Activated CD8-positive, alpha-beta memory T cell treated with anti-CD3 and anti-CD28 coated beads for 4 hours (primary cell): ENCODE measurements at places on chromosomes 6 and 20.

GRCh38 chr6:9711365-9711764, 703.5 kb downstream of the TFAP2A start:
- DNase-seq: no peak

DNA sequence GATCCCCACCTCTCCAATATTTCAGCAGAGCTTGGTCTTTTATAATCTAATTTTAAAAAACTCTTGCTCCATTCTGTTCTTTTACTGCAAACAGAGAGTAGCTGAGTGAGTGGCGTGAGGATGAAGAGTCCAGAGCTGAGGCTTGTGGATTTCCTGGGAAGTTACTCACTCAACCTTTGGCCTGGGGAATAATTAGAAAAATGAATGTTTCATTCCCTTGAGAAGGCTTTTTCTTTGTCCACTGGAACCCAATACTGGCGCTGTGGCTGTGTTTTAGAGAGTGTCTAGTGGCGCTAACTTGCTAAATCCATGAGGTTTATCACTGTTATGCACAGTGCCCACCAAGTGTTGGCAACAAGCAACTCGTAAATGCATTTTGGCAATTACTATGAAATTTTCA, 251.5 kb downstream of the HIVEP2 start:
- DNase-seq: no peak

GRCh38 chr20:51727872-51728271, 40.3 kb downstream of the ATP9A start:
- no peak for DNase-seq

DNA sequence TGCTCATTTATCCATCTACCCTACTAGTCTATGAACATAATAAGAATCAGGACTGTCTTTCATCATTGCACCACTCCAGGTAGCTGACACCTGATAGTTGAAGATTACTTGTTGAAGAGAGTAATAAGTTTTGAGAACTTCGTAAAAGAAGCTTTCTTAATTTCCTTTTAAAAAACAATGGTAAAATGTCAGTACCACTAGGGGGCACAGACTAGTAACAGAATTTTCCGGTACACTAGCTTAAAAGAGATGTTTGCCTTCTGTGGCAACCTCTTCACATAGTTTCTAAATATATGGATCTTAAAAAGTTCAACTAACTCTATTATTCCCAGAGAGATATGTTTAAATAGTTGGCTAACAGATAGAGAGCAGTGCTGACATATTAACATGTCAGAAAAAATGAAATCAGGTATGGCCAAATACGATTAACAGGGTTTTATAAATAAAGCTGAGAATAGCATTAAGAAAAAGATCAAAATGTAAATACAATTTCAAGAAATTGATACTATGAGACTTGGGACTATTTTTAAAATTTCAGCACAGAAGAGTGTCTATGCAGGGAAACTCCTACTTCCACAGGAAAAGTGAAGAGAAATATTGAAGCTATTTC, 5.4 kb upstream of the KCNQ5 start:
- DNase-seq: no peak

GRCh38 chr20:9919271-9920014, 80.6 kb upstream of the PAK5 start:
- no peak for DNase-seq

GRCh38 chr20:21360705-21361104, 36.6 kb downstream of the NKX2-4 start:
- no peak for DNase-seq

DNA sequence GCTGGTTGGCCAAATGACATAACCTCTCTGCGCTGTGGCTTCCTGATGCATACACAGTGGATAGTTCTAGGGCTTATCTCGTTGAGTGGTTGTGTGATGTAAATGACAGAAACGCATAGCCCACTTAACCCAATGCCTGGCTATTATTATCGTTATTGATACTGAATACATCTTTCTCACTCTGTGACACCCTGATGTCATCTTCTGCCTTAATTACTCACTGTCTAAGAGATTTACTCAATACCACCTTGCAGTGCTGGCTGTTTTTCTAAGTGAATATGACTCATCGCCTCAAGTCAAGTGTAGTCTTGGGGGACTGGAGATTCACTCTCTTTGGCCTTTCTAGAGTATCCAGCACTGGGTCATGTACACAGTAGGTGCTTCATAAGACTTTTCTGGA, 73.6 kb downstream of the NDUFAF5 start:
- no peak for DNase-seq

DNA sequence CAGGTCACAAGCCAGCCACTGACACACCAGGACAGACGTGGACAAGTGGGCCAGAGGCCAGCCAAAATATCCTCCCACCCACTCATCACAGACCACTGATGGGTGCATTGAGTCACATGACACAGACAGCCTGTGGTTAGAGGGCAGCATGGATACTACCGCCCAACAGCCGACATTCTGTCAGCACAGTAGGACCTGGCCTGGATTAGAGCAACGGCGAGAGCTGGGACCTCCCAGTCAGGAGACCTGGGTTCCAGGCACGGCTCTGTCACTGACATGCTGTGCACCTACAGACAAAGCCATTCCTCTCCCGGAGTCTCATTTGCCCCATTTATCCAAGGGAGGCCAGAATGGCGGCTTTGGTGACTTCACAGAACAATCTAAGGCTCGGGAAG, 8.0 kb downstream of the ZNF335 start:
- DNase-seq: no peak

DNA sequence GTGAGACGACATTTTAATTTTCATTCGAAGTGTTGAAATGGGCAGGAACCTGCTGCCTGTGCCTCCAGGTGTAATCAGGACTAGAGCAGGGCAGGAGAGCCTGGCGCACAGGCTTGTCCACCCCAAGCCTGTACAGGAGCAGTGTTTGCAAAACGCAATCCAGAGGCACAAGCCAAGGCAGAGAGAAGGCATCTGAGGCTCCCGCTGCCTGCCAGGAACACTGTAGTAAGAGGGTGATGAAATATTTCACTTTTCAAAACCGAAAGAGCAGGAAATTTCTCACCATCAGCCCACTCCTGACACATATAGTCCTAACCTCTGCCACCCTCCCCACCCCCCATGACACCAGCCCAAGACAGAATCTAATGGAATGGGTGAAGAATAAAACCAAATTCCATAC, 132.5 kb downstream of the RTN4IP1 start:
- DNase-seq: no peak

GRCh38 chr20:17168026-17168612, 58.7 kb upstream of the PCSK2 start:
- no peak for DNase-seq

- no peak for DNase-seq
Observed at GRCh38 chr20:47887477-47888080, 102.3 kb upstream of the SULF2 start.

DNA sequence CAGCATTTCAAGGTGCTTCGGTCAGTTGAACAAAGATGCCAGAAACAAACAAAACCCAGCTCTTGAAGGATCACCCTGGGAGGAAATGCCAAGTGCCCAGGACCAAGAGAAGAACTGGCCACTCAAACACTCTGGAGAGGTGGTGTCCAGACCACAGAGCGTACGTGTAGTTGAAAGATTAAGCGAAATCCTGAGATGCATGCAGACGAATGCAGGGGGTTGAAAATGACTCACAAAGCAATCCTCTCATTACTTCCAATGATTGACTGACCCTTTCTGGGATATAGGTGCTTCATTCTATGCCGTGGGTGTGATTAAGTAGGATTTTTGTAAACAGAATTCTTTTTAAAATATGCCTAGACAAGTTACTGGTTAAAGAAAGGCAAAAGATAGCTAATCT, 71.5 kb upstream of the ATXN1 start:
- no peak for DNase-seq

- DNase-seq: no peak
Observed at GRCh38 chr6:165204807-165205545, 104.4 kb downstream of the C6orf118 start.

- DNase-seq: no peak
Observed at GRCh38 chr6:114323784-114324183, 19.0 kb downstream of the HS3ST5 start.

DNA sequence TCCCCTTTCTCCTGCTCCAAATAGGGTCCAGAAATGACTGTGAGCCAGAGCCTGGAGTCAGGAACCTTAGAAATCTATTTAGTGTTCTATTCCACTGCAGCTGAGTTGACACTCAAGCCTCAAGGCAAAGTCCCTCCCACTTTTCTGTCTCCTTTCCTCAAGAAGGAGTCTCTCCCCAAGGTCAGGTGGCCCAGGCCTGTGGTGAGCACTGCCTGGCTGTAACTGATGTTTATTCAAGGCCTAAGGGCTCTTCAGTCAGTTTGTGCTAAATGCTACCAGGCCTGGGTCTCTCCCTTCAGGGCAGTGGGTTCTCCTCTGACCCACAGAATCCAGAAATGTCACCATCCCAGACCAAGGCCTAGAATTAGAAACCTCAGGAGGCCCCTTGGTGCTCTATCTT, 1042.9 kb upstream of the EPHA7 start:
- no peak for DNase-seq

DNA sequence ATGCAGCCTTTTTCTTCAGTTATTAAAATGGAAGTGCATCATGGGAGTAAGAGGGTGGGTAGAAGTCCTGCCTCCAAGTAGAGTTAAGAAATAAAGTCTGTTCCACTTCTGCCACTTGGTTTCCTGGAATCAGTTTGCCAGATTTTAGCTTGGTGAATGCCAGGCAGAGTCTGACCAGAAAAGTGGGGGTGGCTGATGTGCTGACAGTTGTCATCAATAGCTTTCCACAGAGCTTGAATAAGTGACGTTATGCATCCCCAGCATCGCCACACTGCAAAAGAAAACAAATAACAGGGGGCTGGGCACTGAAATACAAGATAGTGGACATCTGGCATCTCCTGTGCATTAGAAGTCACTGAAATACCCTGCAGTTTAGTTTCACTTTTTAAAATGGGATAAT, 30.8 kb upstream of the CEP162 start:
- DNase-seq: no peak

- DNase-seq: no peak
Observed at GRCh38 chr20:17634661-17635331, 47.2 kb downstream of the RRBP1 start.

DNA sequence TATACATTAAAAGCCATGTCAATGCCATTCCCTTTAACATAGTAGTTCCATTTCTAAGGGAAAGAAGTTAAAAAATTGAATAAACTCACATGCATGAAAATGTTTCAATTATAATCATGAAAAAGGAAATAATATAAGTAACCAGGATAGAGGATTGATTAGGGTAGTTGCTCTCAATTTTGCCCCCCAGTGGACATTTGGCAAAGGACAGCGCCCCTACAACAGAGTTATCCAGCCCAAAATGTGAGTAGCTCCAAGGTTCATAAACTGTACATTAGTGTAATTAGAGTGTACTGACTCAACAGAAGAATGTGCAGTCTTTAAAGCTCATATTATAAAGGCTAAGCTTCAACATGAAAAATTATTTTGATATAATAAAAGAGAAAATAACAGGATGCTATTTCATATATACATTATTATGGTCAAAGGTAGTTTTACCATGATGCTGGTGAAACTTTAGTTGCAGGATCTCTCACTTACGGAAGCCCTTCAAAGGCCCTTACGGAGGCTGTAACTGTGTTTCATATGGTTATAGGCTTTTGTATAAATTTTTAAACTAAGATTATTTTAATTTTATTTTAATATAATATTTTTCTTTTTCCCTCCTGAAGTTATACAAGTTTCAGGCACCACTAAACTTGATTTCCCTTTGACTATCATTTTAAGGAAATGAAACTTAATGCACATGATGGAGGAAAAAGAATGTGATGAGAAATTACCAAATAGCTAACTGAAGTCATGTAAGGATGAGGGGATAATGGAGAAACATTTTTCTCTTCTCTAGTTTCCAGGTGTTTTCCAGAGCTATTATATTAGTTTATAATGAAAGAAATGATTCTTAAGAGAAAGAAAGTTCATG, 403.6 kb downstream of the PLCB1 start:
- no peak for DNase-seq

GRCh38 chr6:128516514-128516898, 3.9 kb downstream of the PTPRK start:
- no peak for DNase-seq

GRCh38 chr6:127453845-127454619, 5.2 kb downstream of the KIAA0408 start:
- DNase-seq: no peak

DNA sequence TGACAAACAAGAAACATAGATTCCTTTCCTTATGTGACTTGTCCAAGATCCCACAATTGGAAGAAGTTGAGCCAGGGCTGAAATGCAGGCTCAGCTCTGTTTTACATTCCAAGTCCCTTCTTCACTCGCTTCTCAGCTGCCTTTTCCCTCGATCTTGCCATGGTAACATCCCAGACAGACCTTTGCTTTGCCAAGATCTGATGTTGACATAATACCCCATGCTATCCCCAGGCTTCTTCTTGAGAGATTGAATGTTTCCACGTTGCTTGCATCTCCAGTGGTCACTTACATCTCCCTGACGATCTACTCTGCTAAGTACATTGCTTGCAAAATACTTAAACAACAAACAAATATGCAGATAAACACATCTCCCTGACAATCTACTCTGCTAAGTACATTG, 63.5 kb downstream of the TBXT start:
- DNase-seq: no peak

DNA sequence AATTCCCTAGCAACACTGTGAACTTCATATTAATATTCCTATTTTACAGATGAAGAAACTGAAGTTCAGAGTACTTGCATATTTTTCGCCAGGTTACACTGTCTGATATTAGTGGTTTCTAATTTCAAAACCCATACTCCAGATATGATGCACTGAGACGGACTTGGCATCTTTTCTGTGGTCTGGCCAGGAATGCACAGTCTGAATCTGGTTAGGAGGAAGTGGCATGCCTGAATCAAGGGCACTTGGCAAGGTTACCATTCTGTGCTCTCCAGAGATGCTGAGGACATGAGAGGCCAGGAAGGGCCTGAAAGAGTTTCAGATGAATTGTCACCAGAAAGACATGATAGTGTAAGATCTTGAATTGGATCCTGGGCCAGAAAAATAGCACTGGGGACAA, 150.1 kb downstream of the HAO1 start:
- no peak for DNase-seq

DNA sequence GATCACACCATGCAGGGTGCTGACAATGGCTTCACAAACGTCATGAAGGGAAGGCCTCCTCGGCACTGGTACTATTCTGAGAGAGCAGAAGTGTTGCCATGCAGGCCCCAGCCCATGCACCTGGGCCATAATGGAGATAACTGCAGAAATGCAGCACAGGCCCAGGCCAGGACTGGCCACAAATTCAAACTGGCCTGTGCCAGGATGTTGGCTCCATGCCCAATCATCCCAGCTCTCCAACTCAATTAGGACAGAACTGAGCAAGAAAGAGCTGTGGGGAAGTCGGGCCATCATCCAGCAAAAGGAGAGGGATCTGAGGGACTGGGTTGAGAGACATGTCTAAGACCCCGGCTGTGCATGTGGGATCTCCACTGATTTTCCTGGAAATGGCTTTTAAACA, 48.9 kb upstream of the SYNDIG1 start:
- no peak for DNase-seq
